Muscle of leg (tissue), 16 donors: ENCODE measurements at places on chromosomes 3 and 15. TPM values are rescaled to one million over a fixed set of nuclear protein-coding genes. Genes with fewer than 3 reads are reported as not detected.
A peak's percentile ranks its signal among the peaks of the same experiment; 100 is the strongest.

GRCh38 chr15:82020625-82021394, 25.0 kb downstream of the MEX3B start:
- no peak for DNase-seq

DNA sequence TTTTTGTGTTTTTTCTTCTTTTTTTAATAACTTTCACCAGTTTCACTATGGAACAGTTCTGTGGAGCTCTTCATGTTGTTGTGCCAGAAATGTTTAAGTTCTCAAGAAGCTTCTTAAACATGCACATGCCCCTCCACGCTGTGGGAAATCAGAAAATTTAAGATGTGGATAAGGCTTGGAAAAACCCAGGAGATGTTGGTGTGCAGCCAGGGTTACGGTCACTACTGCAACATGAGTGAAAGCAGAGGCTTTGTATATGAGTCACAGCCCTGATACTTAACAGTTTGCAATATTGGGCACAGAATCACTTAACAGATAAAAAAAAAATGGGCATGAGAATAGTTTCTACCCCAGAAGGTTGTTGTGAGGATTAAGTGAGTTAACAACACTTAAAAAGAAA, 399.9 kb downstream of the LRTM1 start:
- DNase-seq: peak; percentile 28

DNA sequence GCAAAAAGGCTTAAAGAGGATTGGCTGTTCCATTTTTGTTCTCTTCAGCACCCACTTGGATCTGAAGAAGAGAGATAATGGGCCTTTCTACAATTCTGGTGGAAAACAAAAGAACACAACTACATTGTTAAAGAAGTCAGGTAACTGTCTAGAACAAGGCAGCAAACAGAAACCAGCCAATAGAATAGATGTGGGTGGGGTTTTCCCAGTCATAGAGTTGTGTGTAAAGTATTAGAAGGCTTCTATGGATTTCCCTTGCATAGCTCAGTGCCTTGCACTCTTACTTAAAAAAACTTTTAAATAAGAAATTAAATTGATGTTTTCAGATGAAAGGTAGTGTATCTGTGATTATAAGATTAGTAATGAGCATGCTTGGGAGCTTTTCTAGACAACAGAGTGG, 462.7 kb upstream of the ATP11B start:
- DNase-seq: no peak

GRCh38 chr3:8157640-8158039, 344.0 kb upstream of the LMCD1 start:
- DNase-seq: no peak

Gene LEKR1
- polyA plus RNA-seq: 0.50 TPM

Gene FBN1
- polyA plus RNA-seq: 274 TPM

Gene ZNF502
- 5.6 TPM for polyA plus RNA-seq
